ENCODE measurements at places on chromosomes 7 and 10.

DNA sequence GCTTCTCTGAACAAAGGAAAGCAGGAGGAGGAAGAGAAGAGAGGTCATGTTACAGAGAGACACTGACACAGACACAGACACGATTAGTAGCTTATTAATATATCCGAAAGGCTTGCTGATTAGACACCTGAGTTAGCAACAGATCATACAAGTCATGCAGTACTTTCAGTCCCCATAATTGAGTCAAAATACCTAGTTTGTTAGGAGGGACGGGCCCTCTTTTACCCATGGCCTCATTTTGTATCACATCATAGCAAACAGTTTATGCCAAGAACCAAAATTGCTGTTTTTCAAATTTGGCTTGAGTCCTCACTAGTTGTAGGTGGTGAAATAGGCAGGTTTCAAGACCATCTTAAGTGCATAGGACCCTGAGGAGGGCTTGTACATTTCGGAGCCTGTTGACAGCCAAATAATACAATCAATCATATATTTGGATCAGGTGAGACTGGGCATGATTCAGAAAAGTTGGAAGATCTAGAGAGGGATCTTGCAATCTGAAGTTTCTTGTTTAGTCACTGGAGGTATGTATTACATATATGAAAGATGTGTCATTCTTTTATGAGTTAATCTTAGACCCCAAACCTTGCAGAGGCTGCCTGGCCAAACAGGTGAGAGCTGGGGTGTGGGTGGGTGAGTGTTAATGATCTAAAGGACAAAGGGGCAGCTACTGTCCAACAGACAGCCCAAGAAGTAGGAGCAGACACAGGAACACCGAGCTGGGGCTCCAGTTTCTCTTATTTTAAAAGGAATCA, 65.4 kb downstream of the PRPF18 start:
- peak; percentile 32 for DNase-seq

GRCh38 chr7:86932038-86932512, 127.4 kb downstream of the ELAPOR2 start:
- peak; percentile 37 for DNase-seq

DNA sequence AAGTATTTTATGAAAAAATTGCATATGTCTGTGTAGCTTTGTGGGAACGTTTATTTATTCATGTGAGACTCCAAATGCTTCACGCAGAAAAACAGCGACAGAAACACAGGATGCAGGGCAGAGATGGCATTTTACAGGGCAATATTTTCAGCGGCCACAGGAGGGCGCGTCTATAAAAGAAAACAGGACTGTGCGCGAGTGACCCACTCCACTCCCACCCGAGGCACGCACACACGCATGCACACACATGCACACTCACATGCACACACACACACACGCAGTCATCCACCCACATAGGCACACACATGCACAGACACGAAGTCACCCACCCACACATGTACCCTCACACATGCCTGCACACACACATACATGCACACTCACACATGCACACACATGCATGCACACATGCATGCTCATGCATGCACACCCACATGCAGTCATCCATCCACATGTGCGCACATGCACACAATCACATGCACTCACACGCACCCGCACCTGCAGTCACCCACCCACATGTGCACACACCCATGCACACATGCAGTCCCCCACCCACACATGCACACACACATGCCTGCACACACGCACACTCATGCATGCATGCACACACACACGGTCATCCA, 96.3 kb downstream of the DNAJB6 start:
- DNase-seq, result peak; percentile 74

GRCh38 chr10:94001416-94001810, 7.7 kb downstream of the PLCE1 start:
- no peak for DNase-seq

- no peak for DNase-seq
These were observed 168.2 kb downstream of the SND1 start for GRCh38 chr7:127819975-127820731.

DNA sequence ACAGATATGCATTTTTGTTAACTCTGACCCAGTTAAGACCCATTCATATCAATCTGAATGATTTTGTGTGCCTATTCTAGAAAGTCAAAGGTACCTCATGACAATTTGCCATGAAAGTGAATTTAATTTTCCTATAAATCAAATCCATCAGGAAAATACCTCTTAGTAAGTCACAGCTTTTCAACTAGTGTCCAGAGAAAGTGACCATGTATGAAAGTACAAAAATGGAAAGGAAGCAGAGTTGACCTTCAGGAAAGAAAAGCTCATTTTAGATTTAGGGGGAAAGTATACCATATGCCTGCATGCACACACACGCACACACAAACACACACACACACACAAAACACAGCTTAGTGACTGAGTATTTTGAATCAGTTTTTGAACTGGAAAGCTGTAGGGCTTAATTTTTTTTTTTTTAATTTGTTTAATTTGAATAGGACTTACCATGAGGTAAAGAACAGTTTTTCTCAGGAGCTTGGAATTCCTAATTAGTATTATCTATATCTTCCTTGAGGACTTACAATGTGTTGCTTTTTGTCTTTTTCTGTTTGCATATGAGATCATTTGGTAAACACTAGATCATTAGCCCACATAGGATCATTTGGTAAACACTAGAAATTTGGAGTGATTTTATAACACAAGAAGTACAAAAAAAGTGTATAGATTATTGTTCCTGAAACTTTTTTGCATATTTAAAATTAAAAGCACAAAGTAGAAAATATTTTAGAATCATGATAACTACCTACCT, 61.6 kb downstream of the ZNF277 start:
- DNase-seq, result no peak

DNA sequence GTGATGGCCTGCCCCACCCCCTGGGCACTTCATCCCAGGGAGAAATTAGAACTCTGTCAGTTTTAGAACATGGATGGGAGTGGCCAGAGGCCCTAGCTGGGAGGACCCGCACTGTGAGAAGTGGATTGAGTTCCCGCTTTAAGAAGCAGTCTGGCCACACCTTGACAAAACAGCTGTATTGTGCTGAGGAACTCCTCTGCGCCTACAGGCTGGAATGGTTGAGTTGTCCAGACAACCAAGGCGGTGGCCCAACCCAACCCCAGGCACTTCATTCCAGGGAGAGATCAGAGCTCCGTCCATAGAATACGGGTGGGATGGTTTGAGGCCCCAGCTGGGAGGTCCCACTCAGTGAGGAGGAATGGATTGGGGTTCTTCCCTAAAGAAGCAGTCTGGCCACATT, 196.0 kb downstream of the TMEM26 start:
- DNase-seq, result no peak

- no peak for DNase-seq
These were observed 135.2 kb downstream of the RGS10 start for GRCh38 chr10:119407254-119407777.

GRCh38 chr7:74410772-74411171, 42.9 kb upstream of the GTF2IRD1 start:
- no peak for DNase-seq

DNA sequence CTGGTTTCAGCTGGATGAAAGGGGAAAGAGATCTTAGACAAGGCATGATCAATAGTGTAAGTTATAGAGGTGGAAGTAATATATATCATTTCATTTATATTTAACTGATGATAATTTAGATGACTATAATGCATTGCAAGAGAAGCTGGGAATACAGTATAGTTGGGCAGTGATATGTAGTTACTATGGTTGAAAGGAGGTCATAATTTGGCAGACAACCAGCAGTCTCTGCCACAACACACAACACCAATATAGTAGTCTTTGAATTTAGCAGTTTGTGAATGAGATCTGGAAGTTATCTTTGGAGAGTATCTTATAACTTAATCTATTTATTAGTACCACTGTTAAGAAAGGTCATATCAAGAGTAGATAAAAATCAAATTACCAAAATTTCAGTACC, 39.9 kb downstream of the TAX1BP1 start:
- no peak for DNase-seq

DNA sequence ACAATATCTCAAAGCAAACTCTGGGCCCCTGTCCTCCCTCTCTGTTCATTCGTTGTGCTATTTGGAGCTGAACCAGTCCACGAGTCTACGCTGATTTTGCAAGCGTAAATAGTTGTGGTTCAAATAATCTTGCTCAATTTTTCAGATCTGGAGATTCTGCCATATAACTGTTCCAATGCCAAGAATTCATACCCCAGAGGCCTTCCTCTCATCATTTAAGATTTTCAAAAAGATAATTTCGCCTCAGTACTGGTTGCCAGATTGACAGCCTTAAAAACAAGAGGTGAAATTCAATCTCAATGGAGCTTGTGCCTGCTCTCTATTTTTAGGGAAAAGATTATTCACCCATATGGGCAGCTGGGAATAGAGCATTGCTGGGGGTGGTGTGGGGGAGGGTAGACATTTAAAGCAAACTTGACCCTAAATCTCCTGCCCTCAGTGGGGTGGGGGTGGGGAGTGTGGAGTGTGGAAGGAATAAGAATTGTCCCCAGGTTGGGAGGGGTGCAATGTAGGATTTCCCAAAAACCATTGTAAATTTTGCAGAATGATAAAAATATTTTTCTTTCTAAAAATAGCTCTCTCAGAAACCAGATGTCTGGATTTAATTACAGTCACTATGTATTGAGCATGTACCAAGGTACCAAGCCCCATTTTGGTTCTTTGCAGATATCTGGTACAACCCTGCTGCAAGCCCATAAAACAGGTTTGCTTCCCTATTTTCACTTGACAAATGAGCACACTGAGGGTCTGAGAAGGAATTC, 104.7 kb upstream of the EEPD1 start:
- DNase-seq, result no peak

- DNase-seq, result no peak
These were observed 2.9 kb upstream of the BTRC start for GRCh38 chr10:101351017-101351416.

DNA sequence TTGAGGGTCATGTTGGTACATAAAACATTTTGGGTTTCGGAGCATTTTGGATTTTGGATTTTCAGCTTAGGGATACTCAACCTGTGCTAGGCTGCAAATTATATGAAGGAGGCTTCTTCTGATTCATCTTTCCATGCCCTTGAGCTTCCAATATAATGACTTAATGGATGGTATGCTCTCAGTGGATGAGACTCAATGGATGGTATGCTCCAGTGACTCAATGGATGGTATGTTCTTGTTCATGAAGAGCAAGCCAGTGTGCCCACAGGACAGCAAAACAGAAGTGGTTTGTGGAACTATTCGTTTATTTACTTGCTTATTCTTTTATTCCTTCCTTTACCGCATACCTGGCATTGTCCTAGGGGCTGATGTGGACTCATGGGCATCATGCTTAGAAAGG, 969.6 kb downstream of the LRMDA start:
- DNase-seq, result no peak

Measured in activated CD4-positive, alpha-beta T cell treated with anti-CD3 and anti-CD28 coated beads for 48 hours (primary cell).